ENCODE measurements at places on chromosomes 3 and 15.
A peak's percentile ranks its signal among the peaks of the same experiment; 100 is the strongest.

DNA sequence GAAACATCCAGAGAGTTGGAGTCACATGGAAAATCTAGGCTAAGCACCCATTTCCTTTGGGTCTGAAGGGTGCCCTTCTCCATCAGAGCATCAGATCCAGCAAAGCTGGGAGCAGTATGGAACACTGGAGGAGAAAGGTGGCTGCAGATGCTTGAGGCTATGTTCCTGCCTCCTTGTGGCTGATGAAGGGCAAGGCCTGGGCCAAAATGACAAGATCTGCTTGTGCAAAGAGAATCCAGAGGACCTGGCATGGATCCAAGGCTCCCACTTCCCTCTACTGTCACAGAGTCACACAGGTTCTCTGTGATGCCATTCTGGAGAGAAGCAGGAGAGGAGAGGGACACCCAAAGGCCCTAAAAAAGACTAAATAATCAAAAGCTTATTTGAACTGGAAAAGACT lies 9.2 kb upstream of the ATP8B4 start:
- DNase-seq: no peak

DNA sequence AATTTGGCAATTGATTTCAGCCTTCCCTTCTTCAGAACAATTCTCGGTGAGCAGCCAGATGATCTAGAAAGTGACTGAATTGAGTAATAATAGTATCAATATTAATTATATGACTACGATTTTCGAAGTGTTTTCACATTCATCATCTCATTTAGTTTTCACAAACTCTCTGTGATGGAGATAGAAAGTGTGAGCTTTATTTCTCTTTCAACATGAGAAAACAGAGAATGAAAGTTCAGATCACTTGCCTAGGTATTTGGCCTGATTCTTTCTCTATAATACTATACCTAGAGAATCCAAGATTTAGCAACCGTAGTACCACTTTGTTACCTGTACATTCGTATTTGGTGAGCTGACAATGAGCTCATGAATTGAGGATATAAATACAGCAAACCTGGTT lies 739.2 kb upstream of the NR2F2 start:
- no peak for DNase-seq

DNA sequence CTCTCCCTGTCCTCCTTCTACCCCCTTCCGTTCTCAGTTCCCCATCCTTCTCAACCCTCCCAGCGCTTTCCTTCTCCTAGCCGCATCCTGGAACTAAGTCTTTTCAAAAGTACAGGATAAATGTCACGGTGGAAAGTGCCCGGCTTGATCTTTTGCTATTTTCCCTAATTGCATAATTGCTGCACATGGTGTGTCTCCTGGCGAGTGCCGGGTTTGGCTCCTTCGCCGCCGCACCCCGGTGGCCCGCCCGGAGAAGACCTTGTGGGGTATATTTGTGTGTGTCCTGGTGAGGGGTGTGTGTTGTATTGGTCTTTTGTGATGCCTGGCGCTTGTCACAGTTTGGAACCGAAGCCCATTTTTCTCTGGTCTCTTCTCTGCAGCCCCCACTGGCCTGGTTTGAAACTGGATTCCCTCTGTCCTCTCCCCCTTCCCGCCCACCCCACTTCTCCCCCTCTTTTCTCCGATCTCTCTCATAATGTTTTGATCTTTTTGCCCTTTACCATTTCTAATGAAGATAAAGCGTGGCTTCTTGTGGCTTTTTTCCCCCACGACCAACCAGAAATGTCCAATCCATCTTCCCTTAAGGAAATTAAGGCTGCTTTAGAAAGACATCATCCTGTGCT lies 692 bp downstream of the UBE2E2 start:
- no peak for DNase-seq

- no peak for DNase-seq
These were observed 46.7 kb downstream of the UBE3A start for GRCh38 chr15:25391971-25392721.

- no peak for DNase-seq
These were observed 292.0 kb upstream of the SUCLG2 start for GRCh38 chr3:67946436-67946835.

DNA sequence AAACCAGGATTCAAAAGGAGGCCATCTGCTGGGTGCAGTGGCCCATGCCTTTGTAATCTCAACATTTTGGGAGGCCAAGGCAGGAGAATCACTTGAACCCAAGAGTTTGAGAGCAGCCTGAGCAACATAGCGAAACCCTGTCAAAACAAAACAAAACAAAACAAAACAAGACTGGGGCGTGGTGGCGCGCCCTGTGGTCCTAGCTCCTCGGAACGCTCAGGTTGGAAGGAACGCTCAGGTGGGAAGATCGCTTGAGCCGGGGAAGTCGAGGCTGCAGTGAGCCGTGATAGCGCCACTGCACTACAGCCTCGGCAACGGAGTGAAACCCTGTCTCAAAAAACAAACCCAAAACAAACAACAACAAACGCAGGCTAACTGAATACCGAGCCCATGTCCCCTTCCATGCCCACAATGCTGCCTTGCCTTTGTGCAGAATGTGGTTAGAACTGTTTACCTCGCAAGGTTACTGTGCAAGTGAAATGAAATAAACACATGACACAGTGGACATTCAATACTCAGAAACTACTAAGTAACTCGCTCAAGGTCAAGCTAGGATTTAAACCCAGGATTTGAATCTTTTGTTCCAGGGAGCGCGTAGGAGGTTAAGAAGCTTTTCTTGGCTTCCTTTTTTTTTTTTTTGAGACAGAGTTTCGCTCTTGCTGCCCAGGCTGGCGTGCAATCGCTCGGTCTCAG lies 766 bp upstream of the EMC4 start:
- DNase-seq: no peak

DNA sequence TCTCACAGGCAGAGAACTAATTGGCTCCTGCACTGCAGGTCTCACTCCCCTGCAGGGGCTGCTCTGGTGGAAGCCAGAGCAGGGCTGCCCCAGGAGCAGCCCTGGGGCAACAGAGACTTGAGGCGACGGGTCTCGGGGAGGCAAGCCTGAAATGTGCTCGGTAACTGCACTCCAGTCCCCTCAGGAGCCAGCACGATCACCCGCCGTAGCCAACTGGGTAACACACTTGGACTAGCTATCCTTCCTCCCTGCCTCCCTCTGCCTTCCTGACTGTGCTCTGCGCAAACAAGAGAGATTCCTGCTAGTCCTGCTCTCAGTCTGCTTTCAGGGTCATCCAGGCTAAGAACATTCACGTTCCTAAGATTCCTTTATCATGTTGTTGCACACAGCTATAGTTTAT lies 140.7 kb upstream of the NSMCE3 start:
- no peak for DNase-seq

DNA sequence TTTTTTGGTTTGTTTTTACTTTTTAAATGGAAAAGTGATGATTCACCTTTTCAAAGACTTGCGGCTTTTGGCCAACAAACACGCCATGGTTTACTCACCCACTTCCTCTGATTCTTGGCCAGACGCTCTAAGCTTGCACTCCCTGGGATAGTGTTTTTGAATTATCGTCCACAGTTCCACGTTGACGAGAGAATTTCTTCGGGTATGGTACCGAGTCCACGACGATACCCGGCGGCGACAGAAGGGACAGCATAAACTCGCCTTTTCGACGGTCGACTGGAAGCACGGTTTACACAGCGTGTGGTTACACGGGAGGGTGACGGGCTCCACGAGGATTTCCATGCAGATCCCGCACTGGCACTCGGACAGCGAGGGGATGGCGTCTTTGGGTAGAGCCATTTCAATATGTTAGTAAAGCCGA lies 783 bp downstream of the RNF168 start:
- peak; percentile 19 for DNase-seq

DNA sequence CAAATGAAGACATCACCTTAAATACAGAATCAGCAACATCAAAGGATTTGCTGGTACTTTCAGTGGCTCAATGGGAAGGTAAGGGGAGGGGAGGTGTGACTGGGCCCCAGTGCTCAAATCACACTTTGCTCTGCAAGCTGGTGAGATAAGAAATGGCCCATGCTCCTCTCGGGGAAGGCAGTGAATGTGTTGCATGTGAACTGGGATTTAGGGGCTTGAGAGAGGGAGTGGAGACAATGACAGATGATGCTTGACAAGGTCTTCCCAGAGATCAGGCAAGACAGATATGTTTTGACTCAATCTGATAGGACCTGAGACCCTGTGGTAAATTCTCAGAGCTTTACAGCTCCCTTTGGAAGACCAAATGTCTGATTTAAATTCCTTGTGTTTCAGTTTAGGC lies 233.0 kb upstream of the PROK2 start:
- no peak for DNase-seq

- DNase-seq: no peak
These were observed 166.9 kb downstream of the SUCNR1 start for GRCh38 chr3:152040319-152040718.

- no peak for DNase-seq
These were observed 346.5 kb upstream of the CNTN4 start for GRCh38 chr3:1752205-1752604.

DNA sequence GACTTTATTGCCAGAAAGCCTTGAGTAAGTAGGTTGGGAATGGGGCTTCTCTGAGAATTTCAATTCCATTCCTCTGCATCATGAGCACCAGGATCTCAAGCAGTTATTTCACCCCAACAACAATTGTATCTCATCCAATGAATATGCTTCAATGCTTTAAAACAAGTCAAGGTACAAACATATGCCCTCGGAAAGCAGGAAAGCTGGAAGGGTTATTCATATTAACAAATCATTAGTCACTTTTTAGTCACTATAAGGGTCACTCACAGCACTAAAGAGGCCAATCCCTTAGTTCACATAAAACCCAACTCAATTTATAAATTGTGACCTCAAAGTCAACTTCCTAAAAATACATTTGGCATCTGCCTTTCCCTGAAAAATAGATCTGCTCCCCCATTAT lies 16.2 kb downstream of the MB21D2 start:
- no peak for DNase-seq

- no peak for DNase-seq
These were observed 265.6 kb upstream of the ATP11B start for GRCh38 chr3:182527745-182528144.

- DNase-seq: no peak
These were observed 165.8 kb downstream of the GOLIM4 start for GRCh38 chr3:167929968-167930367.

DNA sequence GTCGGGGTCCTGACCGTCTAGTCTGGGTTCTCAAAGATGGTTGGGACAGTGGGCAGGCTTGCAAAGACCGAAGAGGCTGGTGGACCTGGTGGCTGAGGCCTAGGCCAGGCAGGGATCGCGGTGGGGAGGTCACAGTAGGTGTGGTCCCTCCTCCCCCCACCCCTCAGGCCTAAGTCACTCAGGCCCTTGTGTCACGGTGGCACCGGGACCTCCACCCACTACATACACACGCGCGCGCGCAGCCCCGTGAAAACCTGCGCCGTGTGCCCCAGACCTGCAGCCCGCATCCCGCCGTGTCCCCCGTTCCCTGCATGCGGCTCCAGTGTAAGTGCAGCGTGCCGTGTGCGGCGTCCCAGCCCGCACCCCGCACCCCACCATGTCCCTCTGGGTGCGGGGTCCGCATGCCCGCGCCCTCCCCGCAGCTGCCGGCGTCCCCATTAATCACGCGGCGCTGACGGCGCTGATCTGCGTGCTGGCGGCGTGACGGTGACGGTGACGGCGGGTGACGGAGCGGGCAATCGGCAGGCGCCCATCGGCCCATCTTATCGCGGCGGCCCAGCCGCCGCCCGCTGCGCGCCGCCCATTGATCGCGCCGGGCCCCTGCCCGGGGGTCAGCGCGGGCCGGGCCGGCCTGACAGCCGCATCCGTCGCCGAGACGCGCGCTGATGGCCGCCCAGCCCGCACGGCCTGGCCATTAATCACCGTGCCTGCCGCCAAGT lies 24.4 kb downstream of the SEC61A1 start:
- DNase-seq: no peak

DNA sequence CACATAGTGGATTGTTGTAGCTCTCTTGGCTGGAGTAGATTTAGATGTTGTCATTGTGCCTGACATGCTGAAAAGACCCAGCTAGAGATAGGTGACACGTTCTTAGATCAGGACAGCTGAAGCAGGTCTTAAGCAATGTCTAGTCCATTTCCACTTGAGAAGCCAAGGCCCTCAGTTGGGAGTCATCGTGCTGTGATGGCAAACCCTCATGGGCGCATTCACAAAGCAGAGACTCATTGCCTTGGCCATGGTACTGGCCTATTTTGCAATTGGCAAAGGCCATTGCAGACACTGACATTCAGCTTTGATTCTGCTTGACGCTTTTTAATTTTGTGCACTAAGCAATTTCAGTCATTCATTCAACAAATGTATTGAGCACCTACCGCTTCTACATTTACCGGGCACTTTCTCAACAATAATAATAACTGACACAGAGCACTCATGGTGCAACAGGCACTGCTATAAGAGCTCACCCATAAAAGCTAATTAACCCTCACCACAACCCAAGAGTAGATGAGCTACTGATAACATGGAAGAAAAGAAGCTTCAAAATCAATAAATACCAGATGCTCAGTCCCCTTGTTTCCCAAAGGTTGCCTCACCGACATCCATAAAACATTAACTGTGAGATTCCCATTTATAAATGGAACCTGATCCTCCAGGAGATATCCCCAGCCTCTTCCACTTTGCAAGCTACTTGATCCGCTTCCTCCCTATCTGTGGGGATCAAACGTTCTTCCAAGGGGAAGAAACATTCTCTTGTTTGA lies 200.1 kb downstream of the TLE3 start:
- no peak for DNase-seq

DNA sequence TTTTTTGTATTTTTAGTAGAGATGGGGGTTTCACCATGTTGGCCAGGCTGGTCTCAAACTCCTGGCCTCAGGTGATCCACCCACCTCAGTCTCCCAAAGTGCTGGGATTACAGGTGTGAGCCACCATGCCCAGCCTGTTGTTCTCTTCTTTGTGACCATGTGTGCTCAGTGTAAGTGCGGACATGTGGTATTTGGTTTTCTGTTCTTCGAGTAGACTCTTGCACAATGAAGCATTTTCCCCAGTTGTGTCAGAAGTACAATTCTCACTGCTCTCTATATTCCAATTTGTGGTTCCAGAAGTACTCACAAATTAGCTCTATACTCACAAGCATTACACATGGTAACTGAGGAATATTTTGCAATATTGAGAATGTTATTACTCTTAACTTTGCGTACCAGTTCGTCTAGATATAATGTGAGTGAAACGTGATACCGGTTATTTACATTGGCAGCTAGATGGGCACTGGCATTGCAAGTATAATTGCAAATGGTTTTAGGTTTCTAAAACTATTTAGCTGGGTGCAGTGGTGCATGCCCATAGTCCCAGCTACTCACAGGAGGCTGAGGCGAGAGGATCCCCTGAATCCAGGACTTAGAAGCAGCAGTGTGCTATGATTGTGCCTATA lies 34.2 kb upstream of the MTMR14 start:
- DNase-seq: no peak

DNA sequence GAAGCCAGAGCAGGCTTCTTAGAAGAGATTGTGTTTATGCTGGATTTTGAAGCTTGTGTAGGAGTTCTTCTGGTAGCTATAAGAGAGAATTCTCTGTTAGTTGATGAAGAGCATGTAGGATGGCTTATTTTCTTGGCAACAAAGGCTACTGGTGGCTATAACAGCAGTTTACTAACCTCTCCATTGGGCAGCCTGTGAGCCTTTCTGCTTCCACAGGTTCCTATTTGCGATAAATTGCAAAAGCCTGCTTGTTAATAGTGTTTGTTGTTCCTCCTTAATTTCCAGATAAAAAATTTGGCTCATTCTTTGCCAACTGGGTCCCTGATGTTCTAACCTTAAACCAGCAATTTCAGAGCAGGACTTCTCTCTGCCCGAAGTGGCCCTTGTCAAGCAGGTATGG lies 290.6 kb upstream of the TRIM42 start:
- no peak for DNase-seq

- no peak for DNase-seq
These were observed 8.9 kb downstream of the RFX7 start for GRCh38 chr15:56234804-56235203.

Measured in stimulated activated CD8-positive, alpha-beta memory T cell treated with anti-CD3 and anti-CD28 coated beads, Interleukin-7, amount 100 ng/mL, for 1 hour (primary cell).